SJCRH30 (cell line): ENCODE measurements at places on chromosomes 11 and 22. TPM values are rescaled to one million over a fixed set of nuclear protein-coding genes. Genes with fewer than 3 reads are reported as not detected.

The OR4D9 gene
- total RNA-seq: not detected in 2 replicates

GRCh38 chr11:26580929-26581328 lies 8.9 kb upstream of the MUC15 start:
- no peak for DNase-seq

GRCh38 chr11:32983506-32983905 lies 32.2 kb upstream of the DEPDC7 start:
- no peak for DNase-seq

DNA sequence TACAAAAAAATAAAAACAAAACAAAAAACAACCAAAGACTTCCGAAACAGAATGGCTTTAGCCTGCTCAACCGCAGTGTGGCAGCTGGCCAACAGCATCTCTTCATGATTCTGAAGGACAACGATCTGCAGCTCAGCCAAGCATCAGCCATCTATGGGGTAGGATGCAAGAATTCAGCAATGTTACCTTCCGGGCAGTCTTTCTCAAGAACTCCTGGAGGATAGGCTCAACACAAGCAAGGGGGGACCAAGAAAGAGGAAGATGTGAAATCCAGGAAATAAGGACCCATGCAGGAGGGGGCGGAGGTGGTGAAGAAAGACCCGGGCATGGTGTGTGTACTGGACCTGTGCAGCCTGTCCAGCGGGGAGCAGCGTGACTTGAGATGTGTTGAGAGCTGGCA lies 3.5 kb upstream of the TSPO start:
- no peak for DNase-seq

GRCh38 chr11:131503017-131503416 lies 132.6 kb downstream of the NTM start:
- no peak for DNase-seq
